ENCODE measurements at places on chromosomes 11 and 22. TPM values are rescaled to one million over a fixed set of nuclear protein-coding genes. Genes with fewer than 3 reads are reported as not detected.

DNA sequence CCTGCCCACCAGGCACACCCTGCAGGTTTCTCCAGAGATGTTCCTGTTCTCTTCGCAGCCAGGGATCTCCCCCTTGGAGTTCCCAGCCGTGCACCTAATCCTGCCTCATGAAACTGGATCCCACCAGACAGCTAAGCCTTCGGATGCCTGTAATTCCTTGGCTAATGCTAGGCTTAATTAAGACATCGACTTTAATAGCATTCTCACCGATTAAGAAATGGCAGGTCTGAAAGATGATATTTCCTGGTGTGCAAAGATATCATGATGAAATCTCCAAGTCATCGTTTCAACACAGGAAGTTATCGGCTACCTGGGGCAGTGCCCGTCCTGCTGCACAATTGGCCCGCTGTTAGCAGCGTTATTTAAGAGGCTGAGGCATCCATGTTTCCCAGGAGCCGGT, 41.5 kb upstream of the CCND1 start:
- no peak for DNase-seq

DNA sequence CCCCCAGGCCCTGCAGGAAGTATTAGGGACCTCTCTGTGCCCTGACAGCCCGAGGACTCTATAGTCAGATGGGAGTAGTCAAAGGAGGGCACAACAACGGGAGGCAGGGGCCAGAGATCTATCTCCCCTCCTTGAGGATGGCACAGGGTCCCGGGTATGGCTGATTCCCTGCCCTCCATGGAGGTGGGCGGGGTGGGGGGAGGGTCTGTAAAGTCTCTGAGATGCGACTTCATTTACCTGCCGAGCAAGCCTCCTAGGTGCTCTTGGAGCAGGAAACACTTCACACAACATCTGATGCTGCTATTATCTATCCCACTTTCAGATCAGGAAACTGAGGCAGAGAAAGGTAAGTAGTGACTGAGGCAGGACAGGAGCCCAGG, 769 bp upstream of the CDC42EP1 start:
- no peak for DNase-seq

- DNase-seq: no peak
Observed at GRCh38 chr22:32733196-32733768, 68.2 kb upstream of the TIMP3 start.

- DNase-seq: no peak
Observed at GRCh38 chr11:126963603-126964363, 36.8 kb downstream of the KIRREL3 start.

DNA sequence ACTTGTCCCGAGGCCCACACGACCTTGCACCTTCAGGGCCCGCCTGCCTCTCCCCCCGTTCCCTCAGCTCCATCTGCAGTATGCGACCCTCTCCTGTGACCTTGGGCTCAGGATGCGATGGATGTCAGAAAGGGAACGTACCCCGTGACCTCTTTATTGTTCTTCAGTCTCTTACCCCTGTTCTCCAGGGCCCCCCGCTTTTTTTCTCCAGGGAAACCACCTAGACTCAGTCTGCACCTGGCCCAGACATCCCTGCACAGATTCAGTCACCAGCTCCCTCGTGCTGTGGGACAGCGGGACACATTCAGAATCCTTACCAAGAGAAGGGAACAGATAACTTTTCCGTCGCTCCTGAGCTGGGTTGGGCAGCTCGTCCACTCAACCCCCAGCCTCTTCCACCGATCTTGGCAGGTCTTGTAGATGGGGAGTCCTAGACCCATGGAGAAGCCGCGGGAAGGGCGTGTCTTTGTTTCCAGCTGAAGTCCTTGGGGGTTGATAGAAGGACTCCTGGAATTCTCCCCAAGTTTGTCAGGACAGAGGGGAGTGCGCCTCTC, 1.4 kb upstream of the PHOX2A start:
- DNase-seq: no peak

GRCh38 chr22:49966774-49967705, 6.5 kb downstream of the PIM3 start:
- DNase-seq: peak; percentile 42

DNA sequence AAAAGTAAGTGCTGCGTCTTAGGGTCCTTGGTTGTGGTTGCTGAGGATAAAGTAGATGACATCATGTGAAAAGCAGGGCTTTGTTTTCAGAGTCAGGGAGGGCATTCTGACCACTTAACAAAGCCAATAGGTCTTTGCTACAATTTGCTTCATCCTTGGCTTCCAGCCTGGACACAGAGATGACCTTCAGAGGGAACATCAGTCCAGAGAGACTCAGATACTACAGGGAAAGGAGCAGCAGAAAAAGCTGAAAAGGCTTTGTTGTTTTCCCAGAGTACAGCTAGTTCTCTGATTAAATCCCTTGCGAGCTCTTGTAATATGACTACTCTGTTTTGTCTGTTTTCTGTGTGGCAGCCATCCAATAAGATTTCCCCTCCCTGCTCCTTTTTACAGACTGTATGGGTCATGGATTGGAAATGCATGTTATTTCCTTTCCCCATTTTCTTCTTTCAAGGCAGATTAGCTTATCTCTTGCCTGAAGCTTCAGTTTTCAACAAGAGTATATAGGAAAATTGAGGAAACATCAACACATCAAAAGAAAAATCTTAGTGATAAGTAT, 31.9 kb downstream of the ATG13 start:
- DNase-seq: no peak

GRCh38 chr22:41952713-41953112, 763 bp downstream of the SMIM45 start:
- DNase-seq: no peak

DNA sequence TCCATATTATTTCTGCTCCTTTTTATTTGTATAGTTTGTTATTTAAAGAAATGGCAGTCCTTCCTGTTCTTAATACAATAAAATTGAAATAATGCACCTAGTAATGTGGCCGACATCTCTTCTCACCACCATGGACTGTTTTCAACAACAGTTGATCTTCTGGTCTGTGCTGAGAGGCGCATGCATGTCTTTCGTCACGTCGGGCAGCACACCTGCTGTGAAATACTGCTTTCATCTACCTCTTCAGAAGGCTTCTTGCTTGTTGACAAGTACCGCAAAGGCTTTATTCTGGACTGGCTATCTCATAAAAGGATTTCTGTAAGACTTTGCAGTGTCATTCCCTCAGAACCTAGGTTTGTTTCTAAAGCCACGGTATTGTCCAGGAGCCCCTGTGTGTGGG, 13.9 kb upstream of the MYO18B start:
- DNase-seq: no peak

GRCh38 chr11:75468534-75469340, 35.7 kb upstream of the KLHL35 start:
- DNase-seq: no peak

- peak; percentile 92 for DNase-seq
Observed at GRCh38 chr22:50544078-50544745, 1.5 kb upstream of the KLHDC7B start.

- no peak for DNase-seq
Observed at GRCh38 chr11:126782810-126783209, 217.8 kb downstream of the KIRREL3 start.

DNA sequence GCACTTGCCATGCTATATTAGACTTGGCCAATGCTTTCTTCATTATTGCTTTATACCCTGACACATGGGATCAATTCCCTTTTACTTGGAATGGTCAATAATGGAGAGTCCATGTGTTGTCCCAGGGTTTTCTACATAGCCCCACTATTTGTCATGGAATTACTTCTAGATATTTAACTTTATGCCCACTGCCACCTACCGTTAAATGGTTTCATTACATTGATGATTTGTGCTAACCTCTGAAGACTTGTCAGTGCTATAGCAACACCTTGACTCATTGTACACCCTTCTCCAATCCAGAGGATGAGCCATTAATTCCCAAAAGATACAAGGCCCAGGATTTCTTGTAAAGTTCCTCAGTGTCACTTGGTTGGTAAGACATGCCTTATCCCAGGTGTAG, 31.4 kb upstream of the SLC22A25 start:
- no peak for DNase-seq

GRCh38 chr11:132780046-132780445, 752.3 kb downstream of the OPCML start:
- DNase-seq: no peak

GRCh38 chr11:88404391-88404790, 66.9 kb upstream of the CTSC start:
- no peak for DNase-seq

DNA sequence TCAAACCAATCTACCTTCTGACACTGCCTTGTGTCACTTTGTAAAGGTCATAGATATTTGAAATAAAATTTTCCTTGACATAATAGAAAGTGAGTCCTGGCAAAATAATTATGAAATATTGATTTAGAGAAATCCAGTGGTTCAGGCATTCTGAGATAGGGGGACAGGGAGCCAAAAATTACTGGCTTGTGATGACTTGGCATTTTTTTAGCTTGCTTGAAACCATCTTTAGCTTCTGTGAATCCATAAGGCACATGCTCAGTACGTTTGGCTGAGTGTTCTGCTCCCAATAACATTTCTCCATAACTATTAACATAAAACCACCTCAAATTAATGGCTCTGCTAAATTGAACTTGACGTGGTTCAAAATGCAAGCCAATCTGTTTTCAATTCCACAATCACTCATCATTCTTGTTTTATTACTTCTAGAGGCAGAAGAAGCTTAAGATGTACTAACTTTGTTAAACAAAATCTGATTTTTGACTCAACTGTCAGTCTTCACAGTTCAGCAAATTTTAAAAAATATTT, 209.0 kb downstream of the LRRC4C start:
- no peak for DNase-seq

GRCh38 chr11:117332843-117333242, 5.2 kb downstream of the CEP164 start:
- no peak for DNase-seq

DNA sequence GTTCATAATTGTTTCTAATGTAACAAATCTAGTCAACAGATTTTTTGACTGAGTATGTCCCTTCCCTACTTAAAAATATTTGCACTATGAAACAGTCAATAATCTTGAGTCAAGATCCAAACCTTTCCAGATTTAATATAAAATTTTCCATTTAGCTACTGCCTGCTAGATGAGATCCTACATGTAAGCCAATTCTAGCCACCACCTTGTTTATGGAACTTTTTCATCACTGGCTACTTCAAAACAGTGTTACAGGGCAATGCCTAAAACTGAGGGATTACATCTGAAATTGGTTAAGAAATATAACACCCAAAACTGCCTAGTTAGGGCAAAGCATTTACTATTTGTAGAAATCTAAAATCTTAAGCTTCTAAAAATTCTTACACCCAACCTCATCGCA, 10.5 kb upstream of the FUT4 start:
- DNase-seq: no peak

GRCh38 chr11:13115380-13115675, 106.2 kb downstream of the RASSF10 start:
- DNase-seq: no peak

DNA sequence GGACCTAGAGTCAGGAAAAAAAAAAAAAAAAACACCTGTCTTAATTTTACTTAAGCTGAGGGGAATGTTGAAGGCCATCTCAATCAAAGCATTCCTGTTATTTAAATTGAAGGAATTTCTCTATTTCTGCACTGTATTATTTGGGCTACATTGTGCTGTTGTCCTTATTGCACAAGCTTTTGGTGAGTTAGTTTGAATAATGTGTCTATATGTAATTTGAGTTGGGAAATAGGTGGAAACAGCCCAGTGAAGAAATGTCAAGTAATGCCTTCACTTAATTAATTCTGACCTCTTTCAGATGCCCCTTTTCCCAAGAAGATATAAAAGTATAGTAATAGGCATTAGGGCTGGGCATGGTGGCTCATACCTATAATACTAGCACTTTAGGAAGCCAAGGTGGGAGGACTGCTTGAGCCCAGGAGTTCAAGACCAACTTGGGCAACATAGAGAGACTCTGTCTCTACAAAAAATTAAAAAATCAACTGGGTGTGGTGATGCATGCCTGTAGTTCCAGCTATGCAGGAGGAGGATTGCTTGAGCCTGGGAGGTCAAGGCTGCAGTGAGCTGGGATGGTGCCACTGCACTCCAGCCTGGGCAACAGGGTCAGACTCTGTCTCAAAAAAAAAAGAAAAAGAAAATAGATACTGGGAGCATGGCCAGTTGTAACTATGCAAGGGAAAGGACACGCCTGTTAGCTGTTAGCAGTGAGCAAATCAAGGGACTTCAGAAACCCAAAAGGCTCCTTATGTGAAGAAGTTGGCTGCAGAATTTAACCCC, 34.9 kb downstream of the OR10A6 start:
- DNase-seq: no peak

DMC1 gene
- total RNA-seq: 13.2 TPM

SLC7A4 gene
- total RNA-seq: 1.2 TPM

TSPAN18 gene
- 4.9 TPM for total RNA-seq

MIEF1 gene
- total RNA-seq: 33.9 TPM

KCNJ11 gene
- 1.8 TPM for total RNA-seq

NLRP10 gene
- not detected for total RNA-seq

KRTAP5-7 gene
- not detected for total RNA-seq

DEFB131B gene
- not detected for total RNA-seq

FAT3 gene
- total RNA-seq: not detected
